HS-27A (cell line): ENCODE measurements at places on chromosomes 3 and 15.

GRCh38 chr15:89486726-89487050, 9.7 kb downstream of the RHCG start:
- no peak for DNase-seq

DNA sequence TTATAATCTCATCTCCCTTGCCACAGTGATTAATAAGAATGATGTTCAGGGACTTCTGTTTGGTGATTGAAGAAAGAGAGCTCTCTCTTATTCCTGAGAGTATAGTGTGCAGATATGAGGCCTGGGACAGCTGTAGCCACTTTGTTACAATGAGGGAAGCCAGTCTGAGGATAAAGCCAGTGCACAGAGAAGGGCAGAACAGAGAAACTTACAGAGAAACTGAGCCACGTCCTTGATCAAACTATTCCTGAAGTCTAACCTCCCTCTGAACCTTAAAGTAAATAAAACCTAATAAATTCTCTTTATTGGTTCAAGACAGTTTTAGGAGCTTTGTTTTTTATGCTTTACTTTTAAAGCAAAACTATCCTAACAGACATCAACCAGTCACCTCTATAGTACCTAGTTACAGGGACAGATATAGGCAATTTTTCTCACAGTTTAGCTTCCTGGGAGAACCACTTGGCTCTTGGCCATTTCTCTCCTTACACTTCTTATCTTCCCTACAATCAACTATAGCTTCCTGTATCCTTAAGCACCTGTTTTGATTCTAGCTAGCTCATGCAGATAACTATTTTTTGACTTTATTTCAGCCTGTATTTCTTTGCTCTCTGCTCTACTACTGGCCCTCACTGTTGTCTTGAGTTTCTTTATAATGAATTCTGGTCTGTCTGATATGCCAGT, 284.4 kb downstream of the SHQ1 start:
- no peak for DNase-seq

DNA sequence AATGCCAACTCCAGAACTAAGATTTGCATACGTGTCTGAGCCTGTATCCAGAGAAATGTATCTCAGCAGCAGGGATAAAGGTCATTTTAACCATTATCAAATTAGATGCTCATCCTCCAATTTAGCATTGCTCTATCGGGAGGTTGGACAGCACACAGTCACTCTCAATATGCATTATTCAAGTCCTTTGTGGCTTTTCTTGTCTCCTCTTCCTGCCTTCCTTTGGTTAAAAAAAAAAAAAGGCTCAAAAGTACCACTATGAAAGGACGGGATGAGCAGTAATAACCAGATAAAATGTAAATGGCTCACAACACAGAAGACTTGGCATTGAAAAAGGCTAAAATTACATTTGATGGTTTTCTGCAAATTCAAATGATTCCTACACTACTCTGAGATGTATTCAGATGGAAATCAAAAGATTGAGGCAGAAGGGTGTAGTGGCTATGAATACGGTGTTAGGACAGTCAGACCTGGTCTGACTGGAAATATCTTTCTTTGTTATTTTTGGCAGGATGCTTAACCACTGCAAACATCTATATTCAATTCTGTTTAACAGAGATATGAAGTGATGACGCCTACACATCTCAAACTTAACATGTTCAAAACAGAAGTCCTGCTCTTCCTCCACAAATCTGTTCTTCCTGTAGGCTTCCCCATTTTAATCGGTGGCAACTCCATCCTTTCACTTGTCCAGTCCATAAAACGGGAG, 109.6 kb downstream of the ADAMTS9 start:
- no peak for DNase-seq

DNA sequence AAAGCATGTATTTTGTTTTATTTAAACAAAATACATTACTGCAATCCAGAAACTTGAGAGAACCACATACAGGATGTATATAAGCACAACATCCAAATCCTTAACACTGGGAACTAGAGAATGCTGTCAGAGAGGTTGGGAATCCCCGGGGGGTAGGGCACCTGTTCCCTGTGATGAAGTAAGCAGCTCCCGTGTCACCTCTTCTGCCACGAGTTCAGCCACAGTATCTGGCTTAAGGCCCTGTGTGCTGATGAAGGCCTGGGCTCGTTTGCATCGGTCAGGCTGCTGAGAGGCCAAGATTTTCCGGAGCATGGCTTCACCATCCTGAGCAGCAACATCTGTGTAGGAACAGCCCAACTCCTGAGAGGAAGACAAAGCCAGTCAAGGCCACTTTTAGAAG, 36.4 kb downstream of the EIF3J start:
- DNase-seq, result no peak

DNA sequence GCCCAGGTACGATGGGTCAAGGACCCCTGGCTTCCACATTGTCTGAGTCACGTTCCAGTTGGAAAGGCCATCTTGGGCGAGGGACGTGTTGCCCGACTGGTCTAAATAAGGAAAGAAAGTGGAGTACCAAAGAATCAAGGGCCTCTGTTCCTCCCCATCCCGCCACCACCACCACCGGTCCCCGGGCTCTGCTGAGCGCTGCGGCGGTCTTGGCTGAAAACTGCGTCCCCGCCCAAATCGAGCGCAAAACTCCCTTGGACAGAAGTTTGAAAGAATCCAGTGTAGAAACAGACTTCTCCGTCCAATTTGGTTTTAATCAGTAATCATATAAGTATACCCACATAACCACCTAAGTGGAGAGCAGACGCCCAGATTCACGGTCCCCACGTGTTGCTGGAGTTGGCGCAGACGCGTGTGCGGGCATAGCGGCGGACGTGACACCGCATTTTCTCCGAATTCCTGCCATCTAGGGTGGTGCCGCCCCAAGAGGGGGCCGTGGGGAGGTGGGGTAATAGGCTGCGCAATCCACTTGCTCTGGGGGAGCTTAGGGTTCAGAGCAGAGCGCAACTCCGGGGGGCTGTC, 243.8 kb upstream of the TOPAZ1 start:
- peak; percentile 38 for DNase-seq

DNA sequence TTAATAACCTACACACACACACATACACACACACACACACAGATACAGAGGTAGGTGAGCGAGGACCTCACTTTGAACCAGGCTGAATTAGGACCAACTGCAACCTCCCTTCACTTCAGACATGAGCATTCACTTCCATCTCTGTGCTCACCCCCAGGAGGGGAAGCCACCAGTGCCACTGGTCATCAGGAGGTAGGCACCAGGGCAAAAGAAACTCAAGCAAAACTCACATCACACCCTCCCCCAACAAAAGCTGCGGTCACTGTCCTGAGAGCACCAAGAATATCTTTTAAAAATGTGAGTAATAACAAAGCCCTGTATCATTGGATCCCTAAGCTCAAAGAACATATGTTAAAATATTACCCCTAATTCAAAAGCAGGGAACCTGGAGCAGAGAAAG, 8.1 kb downstream of the FOXP1 start:
- no peak for DNase-seq
